ENCODE measurements at places on chromosomes 3 and 15. TPM values are rescaled to one million over a fixed set of nuclear protein-coding genes. Genes with fewer than 3 reads are reported as not detected.

The SLC9C1 gene
- not detected for total RNA-seq

The SLTM gene
- 95.4 TPM for total RNA-seq

The ITIH1 gene
- 0.65 TPM for total RNA-seq

The A4GNT gene
- total RNA-seq: not detected

- H3K36me3 ChIP-seq: no peaks in the 10 kb centered on the region
- DNase-seq: no peak
- no peaks in the 10 kb centered on the region for H3K27me3 ChIP-seq
- H3K4me3 ChIP-seq: no peak overlapping the region
- H3K27ac ChIP-seq: no peak overlapping the region
Observed at GRCh38 chr15:64004587-64004986, 41.7 kb downstream of the DAPK2 start.

DNA sequence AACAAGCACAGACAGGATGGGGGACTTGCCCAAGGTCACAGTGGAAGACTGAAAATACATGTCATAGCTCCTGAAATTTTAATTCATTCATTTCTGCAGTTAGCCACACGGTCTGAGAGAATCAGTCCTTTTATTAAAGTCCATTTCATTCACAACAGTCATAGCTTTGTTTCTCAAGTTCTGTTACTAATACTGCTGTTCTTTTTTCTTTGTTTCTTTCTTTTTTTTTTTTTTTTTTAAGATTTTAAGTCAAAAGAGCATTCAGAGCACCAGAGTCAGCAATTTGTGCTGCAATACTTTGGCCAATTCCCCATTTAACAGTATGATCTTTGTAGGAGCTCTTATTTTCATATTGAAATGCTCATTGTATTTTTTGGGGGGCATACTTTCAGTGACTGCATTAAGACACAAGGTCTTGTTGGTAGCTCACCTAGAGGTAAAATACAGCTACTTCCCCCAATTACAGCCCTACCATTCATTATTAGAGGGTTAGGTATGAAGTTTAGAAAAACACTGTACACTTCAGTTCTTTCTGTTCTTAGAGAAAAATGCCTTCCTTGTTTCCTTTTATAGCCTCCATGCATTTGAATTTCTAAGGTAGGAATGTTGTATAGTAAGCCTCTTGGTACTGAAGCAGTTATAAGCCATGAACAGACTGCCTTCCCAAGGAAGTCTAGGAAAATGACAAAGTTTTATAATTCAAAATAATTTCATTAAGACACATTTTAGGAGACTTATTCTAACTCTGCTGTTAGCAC, 9.6 kb downstream of the GALK2 start:
- no peaks in the 10 kb centered on the region for H3K4me1 ChIP-seq
- H3K4me3 ChIP-seq: no peak overlapping the region
- DNase-seq: no peak
- no peak overlapping the region for H3K27ac ChIP-seq

DNA sequence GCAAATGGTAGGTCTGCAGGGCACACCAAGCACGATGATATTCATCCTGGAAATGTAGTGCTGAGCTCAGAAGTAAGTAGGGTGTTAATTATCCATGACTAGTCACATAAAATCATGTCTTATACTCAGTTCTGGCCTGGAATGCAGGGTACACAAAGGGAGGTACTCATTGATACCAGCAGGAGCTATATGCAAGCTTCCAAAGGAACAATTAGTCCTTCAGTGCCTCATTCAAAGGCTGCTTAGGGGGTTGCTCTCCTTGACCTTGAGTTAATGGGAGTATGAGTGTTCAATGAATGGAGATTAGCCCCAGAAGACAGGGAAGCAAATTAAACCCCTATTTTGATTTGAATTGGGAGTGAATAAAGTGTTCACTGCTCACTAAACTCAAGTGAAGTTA, 38.3 kb downstream of the CNTN6 start:
- H3K27me3 ChIP-seq: no peaks in the 10 kb centered on the region
- no peaks in the 10 kb centered on the region for H3K36me3 ChIP-seq
- H3K4me3 ChIP-seq: no peak overlapping the region
- no peak overlapping the region for H3K27ac ChIP-seq
- no peaks in the 10 kb centered on the region for H3K4me1 ChIP-seq

GRCh38 chr3:39404943-39405686, 1.4 kb upstream of the RPSA start:
- no peak overlapping the region for H3K27ac ChIP-seq
- no peaks in the 10 kb centered on the region for H3K27me3 ChIP-seq
- no peak overlapping the region for H3K4me3 ChIP-seq
- peaks cover 27% of the 10 kb centered on the region for H3K4me1 ChIP-seq
- no peaks in the 10 kb centered on the region for H3K36me3 ChIP-seq

- H3K27ac ChIP-seq: no peak overlapping the region
- peaks cover 100% of the 10 kb centered on the region for H3K36me3 ChIP-seq
- peak; percentile 1 for DNase-seq
- no peak overlapping the region for H3K4me3 ChIP-seq
Observed at GRCh38 chr3:9669720-9670432, 20.6 kb downstream of the MTMR14 start.

GRCh38 chr3:149180057-149180573, 41.5 kb downstream of the CP start:
- H3K4me3 ChIP-seq: no peak overlapping the region
- no peaks in the 10 kb centered on the region for H3K4me1 ChIP-seq
- no peak for DNase-seq
- H3K27ac ChIP-seq: peak overlapping the region; percentile 26
- H3K36me3 ChIP-seq: no peaks in the 10 kb centered on the region

GRCh38 chr15:57031605-57032004, 113.2 kb downstream of the TCF12 start:
- H3K4me3 ChIP-seq: no peak overlapping the region
- DNase-seq: no peak
- H3K27ac ChIP-seq: no peak overlapping the region
- H3K27me3 ChIP-seq: no peaks in the 10 kb centered on the region

DNA sequence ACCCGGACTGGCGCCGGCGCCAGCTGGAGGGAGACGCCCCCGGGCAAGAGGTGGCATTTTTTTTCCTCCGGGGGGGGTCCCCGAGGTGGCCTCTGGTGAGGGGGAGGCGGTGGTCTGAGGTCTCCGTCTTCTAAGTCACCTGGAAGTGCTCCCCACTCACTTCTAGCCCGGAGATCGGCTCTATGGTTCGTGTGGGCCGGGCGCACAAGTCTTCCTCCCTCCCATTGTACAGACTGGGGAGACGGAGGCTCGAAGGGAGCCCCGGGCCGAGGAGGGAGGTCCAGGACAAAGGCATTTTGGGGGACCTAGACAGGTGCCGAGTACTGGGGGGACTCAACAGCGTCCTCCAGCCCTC, 4.4 kb downstream of the GATA2 start:
- peaks cover 86% of the 10 kb centered on the region for H3K27me3 ChIP-seq
- peak overlapping the region; percentile 91 for H3K27ac ChIP-seq
- peak overlapping the region; percentile 66 for H3K4me3 ChIP-seq
- DNase-seq: no peak
- no peaks in the 10 kb centered on the region for H3K36me3 ChIP-seq

DNA sequence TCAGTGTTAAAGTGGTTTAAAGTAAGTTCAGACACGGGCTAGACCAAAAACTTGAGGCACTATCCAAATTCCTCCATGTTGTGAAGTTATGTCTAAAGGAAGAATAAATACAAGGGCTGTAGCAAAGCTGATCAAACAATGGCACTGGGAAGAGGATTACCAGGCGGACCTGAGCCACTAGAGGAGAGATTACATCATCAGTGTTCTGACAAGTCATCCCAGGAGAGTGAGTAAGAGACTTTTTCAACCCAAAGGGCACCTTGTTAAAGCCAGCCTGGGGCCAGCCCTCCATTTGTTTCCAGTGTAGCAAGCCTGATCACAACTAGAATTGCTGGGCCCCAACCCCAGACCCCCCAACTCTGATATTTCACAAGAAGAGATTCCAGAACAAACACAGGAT, 166.9 kb downstream of the DCLK3 start:
- no peak for DNase-seq
- no peak overlapping the region for H3K4me3 ChIP-seq
- H3K27ac ChIP-seq: no peak overlapping the region
- no peaks in the 10 kb centered on the region for H3K36me3 ChIP-seq
- H3K27me3 ChIP-seq: no peaks in the 10 kb centered on the region

DNA sequence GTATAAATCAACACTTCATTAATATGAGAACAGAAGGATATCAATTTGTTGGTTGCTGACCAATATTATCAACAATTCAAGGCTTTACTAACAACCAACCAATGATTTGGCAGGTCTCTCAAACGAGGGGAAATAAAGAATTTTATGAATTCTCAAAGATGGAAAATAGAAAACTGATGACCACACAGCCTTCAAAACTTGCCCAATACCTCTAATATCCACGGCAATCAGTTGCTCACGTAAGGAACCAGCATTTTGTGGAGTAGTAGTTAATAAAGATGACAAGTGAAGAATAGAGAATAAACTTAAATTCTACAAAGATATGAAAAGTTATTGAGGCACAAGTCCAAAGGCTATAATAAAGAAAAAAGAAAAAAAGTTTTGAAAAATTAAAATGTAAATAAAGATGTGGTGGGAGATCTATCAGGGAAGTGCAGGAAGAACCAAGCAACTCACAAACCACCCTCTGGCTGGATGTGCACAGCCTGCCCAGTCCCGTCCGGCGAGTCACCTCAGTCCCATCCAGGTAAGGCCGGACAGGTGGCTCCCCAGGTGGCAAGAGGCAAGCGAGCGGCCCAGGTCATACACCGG, 808 bp downstream of the GK5 start:
- no peaks in the 10 kb centered on the region for H3K27me3 ChIP-seq
- H3K4me1 ChIP-seq: peaks cover 8% of the 10 kb centered on the region
- DNase-seq: no peak
- peak overlapping the region; percentile 72 for H3K4me3 ChIP-seq
- no peaks in the 10 kb centered on the region for H3K36me3 ChIP-seq

DNA sequence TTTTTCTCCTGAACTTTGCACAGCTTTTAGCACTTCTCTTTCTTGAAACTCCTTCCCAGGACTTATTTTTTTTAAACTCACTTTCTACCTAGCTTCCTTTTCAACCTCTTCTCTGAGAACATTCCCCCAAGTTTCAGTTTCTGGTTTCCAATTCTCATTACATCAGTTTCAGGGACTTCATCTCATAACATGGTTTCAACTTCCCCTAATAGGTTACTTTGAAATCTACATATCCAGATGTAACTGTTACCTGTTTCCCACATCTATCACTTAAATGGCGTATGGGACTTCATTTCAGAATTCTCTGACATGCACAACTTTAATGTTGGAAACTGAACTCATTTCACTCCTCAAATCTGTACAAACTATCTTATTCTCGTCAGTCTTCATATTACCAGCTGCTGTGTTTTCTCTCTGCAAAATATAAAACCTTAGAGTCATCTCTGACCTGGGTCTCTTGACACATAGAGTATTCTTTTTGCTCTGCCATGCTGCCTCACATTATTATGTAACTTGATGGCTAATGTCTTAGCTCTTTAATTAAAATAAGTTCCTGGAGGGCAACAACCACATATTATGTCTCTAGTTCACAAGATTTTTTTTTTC, 58.4 kb downstream of the NME9 start:
- H3K4me1 ChIP-seq: no peaks in the 10 kb centered on the region
- no peaks in the 10 kb centered on the region for H3K27me3 ChIP-seq
- DNase-seq: no peak
- no peak overlapping the region for H3K27ac ChIP-seq
